ENCODE measurements at places on chromosomes 6 and 20.

GRCh38 chr6:80331974-80332373 lies 225.5 kb downstream of the BCKDHB start:
- DNase-seq, result no peak

DNA sequence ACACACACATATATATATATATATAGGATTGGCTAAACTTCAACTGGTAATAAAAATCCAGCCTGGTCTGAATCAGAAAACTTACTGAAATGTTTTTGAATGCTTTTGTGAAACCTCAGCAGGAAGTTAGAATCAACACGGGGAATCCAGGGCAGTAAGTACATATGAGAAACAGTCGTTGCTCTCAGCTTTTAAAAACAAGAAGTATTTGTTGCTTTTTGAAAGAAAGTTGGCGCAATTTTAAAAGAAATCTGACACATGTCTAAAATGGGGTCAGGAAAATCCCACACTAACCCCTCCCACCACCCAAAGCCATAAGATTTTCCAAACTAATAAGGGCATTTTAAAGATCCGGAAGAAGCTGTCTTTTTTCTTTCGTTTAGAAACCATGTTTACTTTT lies 11.5 kb upstream of the CCDC170 start:
- no peak for DNase-seq

DNA sequence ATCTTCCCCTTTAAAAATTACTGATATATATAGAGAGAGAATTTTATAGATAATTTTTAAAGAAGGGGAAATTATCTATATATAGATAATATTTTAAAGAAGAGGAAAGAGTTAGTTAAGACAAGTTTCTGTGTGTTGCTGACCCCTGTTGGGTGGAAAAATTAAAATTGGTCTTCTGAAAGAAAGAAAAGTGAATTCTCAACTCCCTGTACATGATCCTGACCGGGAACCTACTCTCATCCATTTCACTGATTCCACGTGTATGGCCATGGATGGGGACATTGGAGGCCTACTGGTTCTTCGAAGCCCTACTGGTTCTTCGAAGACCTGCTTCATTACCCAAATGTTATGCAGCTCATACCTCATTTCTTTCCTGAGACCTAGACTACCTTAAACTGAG lies 53.0 kb upstream of the TCF21 start:
- DNase-seq, result no peak

DNA sequence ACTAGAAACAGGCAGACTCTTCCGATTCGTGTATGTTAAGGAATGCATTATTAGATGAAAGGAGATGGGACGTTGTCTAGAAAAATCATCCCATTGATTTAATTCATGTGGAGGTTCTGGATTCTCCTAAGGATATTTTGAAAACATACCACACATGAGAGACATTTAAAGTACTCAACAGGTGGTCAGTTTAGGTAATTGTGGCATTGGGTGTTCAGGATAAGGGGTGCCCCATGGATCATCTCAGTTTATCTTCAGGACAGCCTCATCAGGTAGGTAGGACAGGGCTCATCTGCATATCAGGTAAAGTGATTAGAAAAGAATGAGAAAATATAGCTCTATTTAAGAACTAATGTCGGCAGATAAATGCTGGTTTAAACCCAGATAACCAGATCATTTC lies 15.9 kb upstream of the PDE10A start:
- no peak for DNase-seq

Data from germinal center (tissue), 1 donor.